Panc1 (cell line): ENCODE measurements at places on chromosomes 2 and 18. TPM values are rescaled to one million over a fixed set of nuclear protein-coding genes. Genes with fewer than 3 reads are reported as not detected.

GRCh38 chr2:172545408-172546075, 10.3 kb upstream of the PDK1 start:
- no peak for DNase-seq

DNA sequence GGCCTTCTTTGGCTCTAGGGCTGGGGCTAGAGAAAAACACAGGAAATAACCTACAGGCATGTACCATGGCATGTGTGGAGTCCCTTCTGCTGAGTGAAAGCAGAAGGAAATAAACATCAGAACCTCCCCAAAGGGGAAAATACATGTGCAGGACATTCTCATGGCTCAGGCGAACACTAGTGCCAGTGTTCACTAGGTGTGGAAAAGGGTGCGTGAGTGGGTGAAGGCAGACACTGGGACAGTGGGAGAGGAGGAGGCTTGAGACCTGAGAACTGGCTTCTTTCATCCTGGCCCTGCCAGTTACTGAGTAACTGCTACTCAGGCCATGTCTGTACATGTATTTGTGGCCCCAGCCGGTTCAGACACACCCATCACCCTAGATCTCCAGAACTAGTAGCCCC, 268.2 kb downstream of the PRKCE start:
- no peak for DNase-seq

DNA sequence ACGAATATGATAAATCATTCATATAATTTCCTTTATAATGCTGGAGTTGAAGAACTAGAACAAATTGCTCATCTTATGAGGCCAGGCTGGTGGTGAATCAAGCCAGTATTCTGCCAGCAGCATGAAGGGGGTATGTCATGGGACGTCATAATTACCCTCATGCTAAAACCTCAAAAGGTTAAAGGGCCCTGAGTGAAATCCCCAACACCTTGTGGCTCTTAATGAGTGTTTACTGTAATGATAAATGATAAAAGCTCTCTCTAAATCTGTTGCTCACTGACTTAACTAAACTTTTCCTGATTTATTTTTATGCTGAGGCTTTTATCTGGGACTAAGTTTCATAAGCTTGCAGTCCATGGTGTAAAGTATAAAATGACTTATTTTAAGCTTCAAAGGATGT, 18.3 kb upstream of the NEDD4L start:
- no peak for DNase-seq

The MROH2A gene
- not detected for total RNA-seq

- DNase-seq: no peak
These were observed 46.8 kb downstream of the SH3BP4 start for GRCh38 chr2:234998404-234999211.

GRCh38 chr2:176123411-176124109, 1.0 kb downstream of the HOXD9 start:
- no peak for DNase-seq

DNA sequence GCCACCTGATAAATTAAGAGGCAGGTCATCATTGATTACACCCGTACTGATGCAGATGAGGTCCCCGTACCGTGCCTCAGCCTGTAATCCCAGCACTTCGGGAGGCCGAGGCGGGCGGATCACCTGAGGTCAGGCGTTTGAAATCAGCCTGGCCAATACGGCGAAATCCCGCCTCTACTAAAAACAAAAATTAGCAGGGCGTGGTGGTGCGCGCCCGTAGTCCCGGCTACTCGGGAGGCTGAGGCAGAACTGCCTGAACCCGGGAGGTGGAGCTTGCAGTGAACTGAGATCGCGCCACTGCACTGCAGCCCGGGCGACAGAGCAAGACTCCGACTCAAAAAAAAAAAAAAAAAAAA, 683 bp upstream of the ENOSF1 start:
- DNase-seq: no peak

The CCBE1 gene
- 0.13 TPM for total RNA-seq

The HOXD3 gene
- total RNA-seq: 1.8 TPM

DNA sequence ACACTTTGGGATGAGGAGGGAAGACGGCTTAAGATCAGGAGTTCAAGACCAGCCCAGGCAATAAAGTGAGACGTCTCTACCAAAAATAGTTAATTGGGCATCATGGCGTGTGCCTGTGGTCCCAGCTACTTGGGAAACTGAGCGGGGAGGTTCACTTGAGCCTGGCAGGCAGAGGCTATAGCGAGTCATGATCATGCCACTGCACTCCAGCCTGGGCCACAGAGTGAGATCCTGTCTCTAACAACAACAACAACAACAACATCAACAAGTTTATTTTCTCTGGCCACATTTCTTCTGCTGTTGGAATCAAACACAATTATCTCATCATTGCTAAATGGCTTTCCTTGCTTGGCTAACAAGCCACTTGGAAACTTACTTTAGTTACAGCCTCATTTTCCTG, 13.4 kb downstream of the NIFK start:
- no peak for DNase-seq

- no peak for DNase-seq
These were observed 85.5 kb downstream of the SCN1A start for GRCh38 chr2:166042356-166042755.

The SP140L gene
- total RNA-seq: 16.6 TPM

- no peak for DNase-seq
These were observed 394.2 kb downstream of the CLIP4 start for GRCh38 chr2:29509397-29509796.

- DNase-seq: no peak
These were observed 163.2 kb upstream of the SLC1A4 start for GRCh38 chr2:64825831-64826491.

DNA sequence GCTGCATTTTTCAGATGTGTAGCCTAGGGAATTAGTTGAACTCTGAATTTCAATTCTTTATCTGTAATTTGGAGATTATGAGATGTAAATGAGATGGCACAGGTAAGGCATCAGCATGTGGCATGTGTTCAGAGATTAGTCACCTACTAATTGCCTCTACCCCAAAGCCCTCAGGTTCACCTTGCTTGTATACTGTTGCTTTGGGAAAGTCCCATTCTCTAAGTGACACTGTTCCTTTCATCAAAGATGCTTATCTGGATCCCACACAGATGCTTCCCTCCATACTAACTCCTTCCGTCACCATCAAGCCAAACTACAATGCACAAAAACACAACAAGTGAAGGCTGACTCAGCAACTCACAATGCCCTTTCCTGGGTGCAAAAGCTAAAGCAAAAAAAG, 143.7 kb downstream of the LRATD1 start:
- no peak for DNase-seq

- DNase-seq: no peak
These were observed 44.2 kb downstream of the LRRFIP1 start for GRCh38 chr2:237671466-237672138.

- DNase-seq: no peak
These were observed 196.9 kb downstream of the INO80D start for GRCh38 chr2:205889114-205889513.

DNA sequence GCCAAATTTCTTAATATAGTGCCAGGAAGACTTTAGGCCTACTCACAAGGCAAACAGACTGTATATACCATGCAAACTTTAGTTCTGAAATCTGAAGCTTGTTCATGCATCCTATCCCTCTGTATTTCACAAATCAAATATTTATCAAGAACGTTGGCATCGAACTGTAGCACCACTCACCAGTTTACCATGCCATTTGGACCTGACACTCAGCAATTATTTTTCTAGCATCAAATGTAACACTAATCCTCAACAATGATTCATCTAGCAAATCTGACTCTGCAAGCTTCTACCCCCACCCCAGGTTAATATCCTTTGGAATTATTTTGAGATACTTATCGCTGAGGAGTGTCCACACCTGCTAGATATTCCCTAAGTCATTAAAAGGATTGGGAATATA, 1506.6 kb downstream of the LRP1B start:
- DNase-seq: no peak

DNA sequence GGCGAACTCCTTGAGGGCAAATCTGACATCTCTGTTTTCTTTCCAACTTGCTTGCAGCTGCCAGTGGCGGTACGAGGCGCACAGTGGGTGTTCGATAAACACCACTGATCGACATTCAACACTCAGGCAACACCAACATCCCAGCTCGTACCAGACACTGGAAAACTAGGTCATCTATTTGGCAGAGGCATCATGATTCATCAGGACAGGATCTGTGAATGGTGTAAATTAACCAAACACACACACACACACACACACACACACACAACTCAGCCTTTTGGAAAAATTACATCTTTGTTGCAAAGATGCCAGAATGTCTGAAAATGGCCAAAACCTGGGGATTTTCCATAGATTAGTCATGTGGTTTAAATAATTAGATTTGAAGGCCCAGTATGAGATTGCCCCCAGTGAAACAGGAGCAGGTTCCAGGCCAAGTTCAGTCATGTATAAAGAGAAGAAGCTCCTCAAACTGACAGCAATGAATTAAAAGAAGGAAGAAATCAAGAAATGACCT, 150.5 kb upstream of the NCKAP5 start:
- DNase-seq: no peak

DNA sequence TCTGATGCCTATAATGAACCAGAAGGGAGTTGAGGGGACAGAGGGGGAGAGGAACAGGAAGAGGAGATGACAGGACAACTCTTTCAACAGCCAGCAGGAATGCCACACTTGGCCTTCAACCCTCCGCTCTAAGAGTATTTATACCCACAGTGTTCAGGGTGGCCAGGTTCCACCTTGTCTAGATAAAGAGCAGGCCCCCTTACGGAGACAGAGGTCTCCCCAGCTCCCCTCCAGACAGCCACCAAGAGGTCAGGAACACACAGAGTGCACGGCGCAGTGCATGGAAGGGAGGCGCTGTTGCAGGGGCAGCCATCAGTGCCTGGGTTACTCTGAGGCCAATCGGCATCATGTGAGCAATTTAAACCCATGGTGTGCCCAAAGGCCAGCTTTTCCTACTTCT, 176.9 kb downstream of the SMAD7 start:
- no peak for DNase-seq

DNA sequence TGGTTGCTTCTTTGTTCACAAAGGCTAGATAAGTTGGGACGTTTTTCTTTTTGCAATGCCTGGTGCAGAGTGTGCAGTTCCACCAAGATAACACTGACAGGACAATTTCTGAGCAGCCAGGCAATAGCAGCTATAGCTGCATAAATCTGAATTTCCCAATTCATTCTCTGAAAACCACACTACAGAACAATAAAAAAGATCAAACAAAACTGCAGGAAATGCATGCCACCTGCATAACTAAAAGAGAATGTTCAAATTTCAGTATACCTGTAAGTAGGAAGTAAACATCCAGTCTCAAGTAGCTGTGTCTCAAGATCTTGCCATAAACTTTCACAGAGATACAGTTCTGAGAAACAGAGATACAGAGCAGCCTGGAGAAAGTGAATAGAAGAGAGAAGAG, 5.3 kb upstream of the KCTD18 start:
- DNase-seq: no peak

DNA sequence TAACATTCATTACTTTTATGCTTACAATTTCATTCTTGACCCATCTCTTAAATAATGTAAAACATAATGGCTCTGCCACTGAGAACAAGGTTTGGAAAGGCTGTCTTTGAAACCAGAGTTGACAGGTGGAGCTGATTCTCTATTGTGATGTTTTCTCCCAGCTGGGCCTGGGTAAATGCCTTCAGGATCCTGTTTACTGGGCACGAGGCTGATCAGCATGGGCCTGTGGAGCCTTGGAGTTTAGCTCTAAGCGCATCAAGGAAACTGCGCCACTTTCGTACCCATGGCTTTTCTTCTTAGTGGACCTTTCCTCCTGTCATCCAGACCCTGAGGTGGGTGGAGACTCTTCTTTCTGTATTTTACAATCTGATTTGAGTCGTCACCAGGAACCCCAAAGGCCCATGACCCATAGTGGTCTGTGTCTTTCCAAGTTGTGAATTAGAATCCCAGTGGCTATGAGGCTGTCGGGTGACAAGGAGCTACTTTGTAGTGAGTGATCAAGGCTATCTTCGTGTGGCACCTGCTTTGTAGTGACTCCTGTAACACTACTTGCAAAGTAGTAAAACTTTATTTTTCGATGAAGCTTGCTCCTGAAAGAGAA, 123.1 kb downstream of the LPIN1 start:
- DNase-seq: no peak

DNA sequence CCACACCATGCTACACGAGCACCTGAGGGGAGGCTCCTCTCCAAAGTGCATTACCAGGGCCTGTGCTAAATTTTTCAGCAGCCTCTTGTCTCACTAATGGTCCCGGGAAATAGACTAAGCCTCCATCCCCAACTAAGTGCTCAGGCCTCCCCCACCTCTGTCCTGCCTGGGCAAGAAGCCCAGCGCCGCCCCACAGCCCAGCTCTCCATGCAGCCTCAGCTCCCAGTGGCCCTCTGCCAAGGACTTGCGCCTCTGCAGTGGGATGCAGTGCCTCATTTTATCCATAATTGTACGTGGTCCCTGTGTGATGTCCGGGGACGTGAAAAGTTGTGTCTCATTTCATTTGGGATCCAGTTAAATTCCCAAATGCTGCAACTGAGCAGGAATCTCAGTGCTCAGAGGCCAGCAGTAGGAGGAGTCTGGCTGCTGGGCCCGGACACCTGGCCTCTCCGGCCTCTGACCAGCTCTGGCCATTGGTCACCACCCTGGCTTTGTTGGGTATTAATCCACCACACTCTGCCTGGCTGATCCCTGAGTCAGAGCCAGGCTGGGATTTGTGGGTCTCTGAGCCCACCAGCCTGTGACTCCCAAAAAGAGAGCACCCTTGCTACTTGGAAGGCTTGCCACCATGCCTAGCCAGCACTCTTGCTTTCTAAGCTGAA, 11.4 kb upstream of the STEAP3 start:
- no peak for DNase-seq
